Ecto neural progenitor cell (in vitro differentiated cells): ENCODE measurements at places on chromosomes 4 and X.
A peak's percentile ranks its signal among the peaks of the same experiment; 100 is the strongest.

DNA sequence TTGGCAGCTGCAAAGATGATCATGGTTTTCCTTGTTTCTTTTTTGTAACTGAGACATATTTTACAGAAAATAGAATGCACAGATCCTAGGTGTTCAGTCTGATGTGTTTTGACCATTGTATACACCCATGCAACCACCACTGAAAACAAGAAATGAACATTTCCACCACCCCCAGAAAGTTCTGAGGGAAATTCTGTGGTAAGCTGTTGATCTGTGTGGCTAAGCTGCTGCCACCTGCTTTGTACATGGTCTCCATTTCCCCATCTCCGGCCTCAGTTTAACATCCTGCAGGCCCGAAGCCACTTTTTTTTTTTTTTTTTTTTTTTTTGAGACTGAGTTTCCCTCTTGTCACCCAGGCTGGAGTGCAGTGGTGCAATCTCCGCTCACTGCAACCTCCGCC lies 65.3 kb downstream of the NYX start:
- no peak for DNase-seq

DNA sequence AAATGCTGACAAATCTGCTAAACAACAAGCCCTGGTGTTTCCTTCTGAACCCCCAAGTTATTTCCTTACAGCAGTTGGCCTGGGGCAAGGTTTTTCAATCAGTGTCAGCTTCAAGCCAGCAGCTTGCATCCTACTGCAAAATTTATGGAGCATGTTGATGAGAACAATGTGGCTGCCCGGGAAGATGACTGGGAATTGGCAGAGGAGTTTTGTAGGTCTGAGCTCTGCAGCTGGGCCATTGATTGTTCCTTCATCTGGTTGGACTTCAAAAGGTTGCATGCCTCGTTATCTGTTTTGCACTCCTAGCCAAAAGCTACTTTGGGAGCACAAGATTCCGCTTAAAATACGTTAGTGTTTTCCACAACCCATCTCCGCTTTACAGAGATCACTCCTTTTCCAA lies 1030.3 kb upstream of the LCORL start:
- DNase-seq = peak; percentile 51

DNA sequence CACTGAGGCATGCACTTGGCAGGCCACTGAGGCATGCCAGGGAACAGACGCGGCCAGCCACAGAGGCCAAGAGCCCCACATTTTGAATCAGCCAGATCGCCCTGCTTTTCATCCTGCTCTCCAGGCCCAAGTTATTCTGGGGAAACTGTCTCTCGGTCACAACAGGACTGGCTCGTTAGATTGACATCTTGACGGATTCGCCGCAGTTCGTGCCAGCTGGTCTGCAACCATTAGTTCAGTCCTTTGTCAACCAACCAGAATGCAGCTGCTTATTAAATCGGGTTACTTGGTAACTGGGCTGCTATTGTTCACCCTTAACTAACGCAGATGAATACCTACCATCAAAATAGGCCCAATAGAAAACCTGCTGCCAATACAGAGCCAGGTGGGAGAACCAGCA lies 16.7 kb downstream of the CLDN34 start:
- no peak for DNase-seq

- no peak for DNase-seq
These were observed 2108.9 kb upstream of the TENM3 start for GRCh38 chr4:180134091-180134866.

DNA sequence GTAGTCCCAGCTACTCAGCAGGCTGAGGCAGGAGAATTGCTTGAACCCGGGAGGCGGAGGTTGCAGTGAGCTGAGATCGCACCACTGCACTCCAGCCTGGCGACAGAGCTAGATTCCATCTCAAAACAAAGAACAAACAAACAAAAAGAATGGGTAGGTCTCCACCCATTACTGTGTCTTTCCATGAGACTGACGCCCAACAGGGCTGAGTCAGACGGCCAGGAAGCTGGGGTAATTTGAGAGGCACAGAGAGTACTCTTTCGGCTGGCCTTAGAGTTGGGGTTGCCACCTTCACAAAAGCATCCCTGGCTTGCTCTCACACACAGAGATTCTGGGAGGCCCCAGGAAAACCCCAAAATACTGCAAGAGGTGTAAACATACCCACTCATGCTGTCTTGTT lies 72.0 kb upstream of the DHRSX start:
- no peak for DNase-seq

- no peak for DNase-seq
These were observed 6.7 kb downstream of the TNMD start for GRCh38 chrX:100591256-100592051.

GRCh38 chrX:14865201-14865600 lies 7.7 kb downstream of the FANCB start:
- no peak for DNase-seq
